ENCODE measurements at places on chromosomes 12 and 14.

DNA sequence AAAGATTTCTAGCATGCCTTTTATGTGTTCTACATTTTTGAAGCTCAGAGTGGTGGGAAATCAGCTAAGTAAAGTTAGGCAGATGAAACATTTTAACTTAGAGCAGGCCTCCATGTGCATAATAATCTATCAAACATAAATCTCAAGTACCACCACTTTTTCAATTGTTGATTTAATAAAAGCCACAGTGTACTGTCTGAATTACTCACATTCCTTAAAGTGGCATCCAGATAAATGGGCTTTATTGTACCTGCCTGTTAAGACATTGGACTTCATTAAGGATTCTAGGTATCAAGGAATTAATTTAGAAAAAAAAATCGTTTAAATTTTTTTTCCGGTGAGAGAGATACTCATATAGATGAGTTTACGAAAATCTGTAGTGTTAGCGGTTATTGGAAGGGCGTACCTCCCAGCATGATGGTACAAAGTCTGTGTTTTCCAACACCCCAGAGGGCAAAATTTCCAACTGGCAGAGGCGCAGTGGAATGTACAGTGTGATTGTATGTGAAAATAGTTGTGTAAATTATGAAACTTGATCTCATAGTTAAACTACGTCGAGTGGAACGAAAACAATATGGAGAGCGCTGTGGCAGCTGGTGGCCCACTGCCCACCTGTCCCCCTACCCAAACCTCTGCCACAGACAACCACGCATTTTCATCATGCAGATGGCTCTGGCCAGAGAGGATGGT, 25.0 kb downstream of the ELK3 start:
- DNase-seq = no peak

- DNase-seq = no peak
Observed at GRCh38 chr14:74515891-74516412, 22.4 kb downstream of the ISCA2 start.

GRCh38 chr12:6555018-6555691, 687 bp downstream of the IFFO1 start:
- DNase-seq = no peak

- peak; percentile 4 for DNase-seq
Observed at GRCh38 chr14:21796916-21797315, 123.3 kb upstream of the OR4E1 start.

DNA sequence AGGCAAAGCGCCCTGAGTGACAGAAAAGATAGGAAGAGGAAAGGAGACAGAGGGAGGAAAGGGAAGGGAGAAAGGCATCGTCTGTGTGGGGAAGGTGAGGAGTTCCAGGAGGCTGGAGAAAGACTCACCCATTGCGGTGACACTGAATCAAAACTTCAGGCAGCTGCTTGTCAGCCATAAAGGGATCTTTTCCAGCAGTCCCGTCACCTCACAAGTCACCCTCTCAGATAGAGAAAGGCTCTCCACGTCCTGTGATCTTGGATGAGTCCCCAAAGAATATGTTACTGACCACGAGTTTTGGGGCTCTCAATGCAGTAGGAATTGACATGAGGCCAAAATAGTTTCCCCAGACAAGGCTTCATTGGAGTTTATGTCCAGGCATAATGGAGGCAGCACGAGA, 9.8 kb upstream of the GMFB start:
- DNase-seq = no peak

- no peak for DNase-seq
Observed at GRCh38 chr12:34342048-34342447, 319.8 kb downstream of the ALG10 start.

DNA sequence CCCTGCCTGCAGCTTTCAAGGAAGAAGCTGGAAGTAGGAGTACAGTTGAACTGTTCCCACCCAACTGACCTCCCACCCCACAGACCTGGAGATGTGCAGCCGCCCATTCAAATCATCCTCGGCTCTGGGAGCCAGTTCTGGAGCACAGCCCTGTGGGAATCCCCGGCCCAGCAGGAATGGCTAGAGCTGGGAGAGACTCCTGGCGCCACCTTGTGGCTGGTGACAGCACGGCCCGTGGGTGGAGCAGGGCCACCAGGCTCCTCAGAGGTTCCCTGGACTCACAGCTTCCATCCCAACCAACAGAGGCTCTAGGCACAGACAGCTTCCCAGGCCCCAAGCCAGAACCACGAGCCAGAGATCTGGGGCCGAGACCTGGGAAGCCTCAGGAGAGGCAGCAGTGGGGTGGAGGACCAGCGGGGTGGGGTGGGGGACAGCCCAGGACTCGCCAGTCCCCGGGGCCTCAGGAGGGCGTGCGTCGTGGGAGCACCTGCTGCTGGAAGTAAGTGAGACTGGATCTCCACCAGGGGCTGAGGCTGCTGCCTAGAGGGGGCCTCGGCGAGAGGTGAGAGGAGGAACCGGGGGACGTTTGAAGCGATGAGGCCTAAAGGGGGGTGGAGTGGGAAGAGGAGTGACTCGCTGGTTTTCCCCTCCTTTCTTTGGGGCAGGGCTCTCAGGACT, 43.4 kb downstream of the RNF34 start:
- peak; percentile 78 for DNase-seq

DNA sequence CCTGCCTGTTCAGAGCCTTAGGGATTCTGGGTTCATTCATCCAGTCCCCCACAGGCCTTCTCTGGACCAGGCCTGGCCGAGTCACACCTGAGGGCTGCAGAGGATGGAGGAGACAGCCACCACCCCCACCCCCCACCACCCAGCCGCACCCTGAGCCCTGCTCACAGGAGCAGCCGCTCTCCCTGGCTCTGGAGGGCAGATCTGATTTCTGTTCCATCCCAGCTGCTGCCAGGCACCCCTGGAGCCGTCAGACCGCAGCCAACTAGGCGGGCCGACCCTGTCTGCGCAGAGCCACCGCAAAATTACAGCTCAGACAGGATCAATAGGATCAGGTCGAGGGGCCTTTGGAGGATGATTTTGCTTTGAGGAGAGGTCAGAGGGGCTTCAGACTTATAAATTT, 154.6 kb upstream of the MYL2 start:
- DNase-seq = no peak

- DNase-seq = peak; percentile 1
Observed at GRCh38 chr12:125564753-125565152, 499.5 kb downstream of the AACS start.

DNA sequence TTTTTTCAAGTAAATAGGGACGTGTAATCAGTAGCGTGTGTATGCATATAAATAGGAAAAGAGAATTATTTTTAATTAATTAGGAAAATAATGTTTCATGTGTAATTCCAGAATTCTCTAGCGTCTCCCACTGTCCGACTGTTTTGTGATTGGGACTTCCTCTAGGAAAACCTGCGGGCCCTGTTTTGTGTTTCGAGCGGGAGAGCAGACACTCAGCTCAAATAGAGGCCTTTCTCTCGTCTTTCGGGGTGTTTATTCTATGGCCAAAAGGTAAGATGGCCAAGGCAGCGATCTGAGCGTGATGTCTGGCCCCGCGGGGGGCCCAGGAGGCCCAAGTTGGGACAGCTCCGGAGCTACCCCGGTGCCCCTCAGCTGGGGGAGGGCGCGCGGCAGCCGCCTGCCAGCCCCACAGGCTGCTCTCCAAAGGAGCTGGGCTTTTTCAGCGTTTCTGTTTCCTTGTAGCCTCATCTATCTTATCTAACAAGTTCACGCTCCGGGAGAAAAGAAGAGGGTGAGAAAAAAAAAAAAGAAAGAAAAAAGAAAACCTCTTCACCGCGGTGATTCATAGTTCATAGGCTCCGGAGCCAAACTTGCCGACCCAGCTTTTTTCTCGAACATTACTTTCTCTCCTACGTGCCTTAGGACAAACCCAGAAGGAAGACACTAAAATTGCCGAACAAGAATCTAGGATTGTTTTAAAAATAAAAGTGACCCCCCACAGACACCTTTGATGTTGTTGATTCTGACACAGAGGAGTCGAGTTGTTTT, 7.5 kb upstream of the FOXG1 start:
- DNase-seq = no peak

DNA sequence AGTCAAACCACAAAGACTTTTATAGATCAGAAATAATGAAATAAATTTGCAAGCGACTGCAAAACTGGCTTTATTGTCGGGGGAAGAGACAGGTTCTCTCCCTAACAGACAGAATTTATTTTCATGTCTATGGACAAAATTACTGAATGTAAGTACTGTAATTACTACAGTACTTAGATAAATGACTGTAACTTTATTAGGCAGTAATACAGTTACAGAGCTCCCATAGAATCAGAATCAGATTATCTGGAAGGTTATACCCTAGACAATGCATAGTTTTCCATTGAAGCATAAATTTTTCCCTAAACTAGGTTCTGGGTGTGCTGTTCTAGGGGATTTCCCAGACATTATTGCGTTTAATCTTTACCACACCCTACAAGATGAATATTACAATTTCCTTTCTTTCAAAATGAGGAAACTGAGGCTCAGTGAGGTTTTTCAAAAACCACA, 114.2 kb downstream of the C12orf75 start:
- no peak for DNase-seq

DNA sequence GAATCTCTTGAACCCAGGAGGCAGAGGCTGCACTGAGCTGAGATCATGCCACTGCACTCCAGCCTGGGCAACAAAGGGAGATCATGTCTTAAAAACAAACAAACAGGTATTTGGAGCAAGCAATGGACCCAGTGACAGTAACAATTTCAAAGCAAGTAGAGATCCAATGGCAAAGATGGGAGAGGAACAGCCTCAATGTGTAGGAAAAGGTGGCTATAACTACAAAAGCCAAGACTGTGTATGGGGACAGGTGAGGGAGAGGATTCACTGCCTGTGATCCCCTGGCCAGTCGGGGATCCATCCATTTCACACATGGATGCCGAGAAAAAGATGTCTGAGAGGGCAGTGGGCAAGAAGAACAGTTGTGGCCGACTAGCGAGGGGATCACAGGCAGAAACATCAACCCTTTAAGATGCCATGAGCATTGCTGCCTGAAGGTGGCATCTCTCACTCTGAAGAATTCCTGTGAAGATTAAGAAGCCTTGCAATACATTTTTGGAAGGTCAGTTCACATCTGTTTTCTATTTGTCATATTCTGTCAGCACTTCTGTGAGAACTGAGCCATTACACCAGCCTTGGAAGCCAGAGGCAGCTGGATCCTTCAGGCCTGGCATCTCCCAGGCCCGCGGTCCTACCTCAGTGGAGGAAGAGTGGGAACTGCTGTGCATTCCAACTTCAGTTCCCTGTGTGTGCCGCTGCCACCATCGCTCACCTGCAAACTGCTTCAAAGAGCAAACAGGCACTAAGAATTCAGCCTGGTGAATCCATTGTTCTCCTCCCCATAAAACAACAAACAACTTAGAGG, 54.5 kb upstream of the FRS2 start:
- peak; percentile 46 for DNase-seq

GRCh38 chr14:61872452-61872851, 110.2 kb downstream of the SNAPC1 start:
- peak; percentile 16 for DNase-seq

DNA sequence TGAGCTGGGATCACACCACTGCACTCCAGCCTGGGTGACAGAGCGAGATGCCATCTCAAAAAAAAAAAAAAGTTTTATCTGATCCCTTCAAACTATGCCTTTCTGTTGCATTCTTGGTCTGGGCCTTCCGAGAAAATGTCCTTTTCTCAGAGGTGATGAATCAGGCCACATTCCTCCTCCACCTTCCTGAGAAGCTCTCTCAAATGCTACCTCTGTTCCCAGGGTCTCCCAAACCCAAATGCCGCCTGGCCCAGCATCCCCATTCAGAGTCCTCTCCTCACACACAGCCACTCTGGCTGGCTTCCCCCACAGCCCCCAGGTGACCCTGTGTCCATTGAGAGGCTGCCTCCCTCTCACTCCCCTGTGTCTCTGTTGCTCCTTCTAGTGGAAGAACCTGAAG, 19.7 kb upstream of the TMED10 start:
- DNase-seq = no peak
